ENCODE measurements at places on chromosomes 6 and 20.

- peak; percentile 78 for DNase-seq
Observed at GRCh38 chr6:27668442-27669294, 195.8 kb upstream of the ZNF184 start.

DNA sequence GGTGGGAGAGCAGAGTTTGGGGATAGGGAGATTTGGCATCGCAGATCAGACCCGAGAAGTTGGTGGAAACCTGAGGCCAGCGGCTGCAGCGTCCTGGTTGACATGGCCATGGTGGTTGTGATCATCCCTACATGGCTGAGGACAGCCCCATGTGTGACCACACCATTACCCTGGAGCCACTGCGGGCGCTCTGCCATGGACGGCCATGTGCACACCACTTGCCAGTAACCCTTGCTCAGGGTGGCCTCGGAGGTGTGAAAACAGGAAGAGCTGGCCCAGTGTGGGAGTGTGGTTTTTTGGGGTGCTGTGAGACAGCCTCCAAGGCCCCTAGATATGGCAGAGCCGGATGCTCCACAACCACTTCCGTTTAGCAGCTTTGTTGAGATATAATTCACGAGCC, 64.4 kb downstream of the TMEM242 start:
- DNase-seq = no peak

DNA sequence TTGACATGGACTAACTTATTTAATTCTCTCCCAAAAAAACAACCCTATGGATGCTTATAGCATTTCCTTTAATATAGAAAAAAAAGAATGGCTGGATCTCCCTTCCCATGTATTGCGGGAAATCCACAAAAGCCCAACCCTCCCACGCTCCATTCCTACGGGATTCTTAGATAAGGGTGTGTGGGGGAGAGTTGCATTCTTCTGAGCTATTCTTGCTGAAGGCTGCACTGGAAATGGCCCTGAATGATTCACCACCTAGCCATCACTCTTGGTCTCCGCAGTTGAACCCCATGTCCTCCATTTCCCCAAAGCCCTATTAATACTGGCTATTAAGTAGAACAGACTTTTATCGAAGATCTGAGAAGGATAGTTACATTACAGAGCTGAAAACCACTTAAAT, 41.9 kb upstream of the ADGRF5 start:
- DNase-seq = no peak

DNA sequence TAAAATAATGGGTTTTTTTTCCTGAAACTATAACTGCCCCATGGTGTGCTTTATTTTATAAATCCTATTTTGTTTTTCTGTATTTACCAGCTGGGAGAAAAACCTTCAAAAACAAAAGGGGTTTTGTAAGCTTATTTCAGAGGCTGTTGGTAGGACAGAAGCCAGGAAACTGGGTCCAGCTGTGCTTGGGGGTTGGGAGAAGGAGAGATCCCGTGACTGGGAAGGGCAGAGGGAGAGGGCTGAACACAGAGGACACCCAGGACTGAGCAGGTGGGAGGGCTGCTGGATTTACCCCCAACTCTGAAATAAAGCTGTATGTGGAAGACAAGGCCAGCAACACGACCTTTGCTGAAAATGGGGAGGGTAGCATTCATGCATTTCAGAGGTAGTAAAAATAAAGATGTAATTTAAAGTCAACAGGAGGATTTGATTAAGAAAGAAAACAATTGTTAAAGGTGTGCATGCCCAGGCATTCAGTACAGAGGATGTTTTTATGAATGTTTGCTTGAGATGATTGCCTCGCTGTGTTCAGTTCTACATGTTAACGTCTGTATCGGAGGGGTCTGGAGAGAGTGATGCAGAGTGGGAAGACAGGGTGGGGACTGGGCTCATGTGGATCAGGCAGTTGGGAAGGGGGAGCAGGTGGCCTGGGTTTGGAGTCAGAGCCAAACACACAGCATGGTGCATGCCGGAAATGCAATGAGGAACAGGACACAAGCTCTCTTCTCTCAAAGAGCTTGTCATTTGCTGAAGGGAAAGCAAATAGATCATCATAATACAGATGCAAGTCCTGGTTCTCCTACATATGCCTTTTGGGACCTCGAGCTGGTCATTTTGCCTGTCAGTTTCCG, 21.4 kb downstream of the ARFGEF3 start:
- no peak for DNase-seq

- DNase-seq = no peak
Observed at GRCh38 chr6:120994573-120994967, 339.7 kb downstream of the TBC1D32 start.

DNA sequence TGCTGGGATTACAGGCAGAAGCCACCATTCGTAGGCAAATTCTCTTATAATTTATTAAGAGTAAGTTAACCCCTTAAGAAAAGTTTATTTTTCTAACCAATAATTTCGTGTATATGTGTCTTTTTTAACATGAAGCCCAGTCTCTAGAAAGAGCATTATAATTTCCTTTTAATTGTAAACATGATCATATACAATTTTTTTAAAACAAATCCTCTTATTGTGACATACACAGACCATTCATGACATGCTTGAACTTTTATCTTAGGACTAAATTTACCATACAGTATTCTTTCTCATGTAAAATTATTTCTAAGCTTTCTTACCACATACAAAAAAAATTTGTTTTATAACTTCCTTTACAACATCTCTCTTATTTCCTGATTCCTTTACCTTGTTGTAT, 6.7 kb downstream of the ACOT13 start:
- DNase-seq = no peak

DNA sequence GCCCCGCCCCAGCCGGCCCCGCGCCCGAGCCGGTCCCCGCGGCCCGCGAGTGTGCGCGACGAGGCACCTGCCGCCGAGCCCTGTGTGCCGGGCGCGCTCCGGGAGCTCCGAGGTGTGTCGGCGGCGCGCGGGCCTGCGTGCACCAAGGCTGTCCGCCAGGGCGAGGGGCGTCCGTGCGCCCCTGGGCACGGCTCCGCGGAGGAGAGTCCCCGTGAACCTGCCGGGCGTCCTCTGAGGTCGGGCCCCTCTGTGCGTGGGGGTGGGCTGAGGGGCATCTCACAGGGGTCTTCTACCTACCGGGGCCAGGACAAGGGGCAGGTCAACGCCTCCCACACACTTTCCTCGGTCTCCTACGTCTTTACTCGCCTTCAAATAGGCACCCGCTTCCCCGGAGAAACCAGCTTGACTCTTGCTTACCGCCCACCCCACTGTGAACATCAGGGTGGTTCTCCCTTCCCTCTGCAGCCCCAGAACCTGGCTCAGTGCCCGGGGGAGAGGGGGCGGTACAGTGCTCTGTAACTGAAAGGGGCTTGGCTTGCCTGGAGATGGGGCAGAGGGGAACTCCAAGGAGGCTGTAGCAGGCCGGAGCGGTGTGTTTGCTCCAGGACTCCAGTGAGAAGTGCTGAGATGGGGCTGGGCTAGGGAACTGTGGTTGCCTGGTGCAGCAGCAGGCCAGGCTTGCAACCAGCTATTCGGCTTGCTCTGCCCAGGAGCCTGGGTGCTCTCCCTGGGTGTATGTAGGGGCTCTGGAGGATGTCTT, at the start of gene SAMD10:
Gene SAMD10, minus strand, starts transcription at position 86 of the 760 bp plus-strand sequence. CDS start 175 bp downstream, outside the sequence.
- peak; percentile 51 for DNase-seq

All from adipocyte (in vitro differentiated cells).